Fibroblast of gingiva (primary cell): ENCODE measurements at places on chromosomes 5 and 9.

- DNase-seq = no peak
Observed at GRCh38 chr5:88539693-88540365, 271.2 kb upstream of the TMEM161B start.

DNA sequence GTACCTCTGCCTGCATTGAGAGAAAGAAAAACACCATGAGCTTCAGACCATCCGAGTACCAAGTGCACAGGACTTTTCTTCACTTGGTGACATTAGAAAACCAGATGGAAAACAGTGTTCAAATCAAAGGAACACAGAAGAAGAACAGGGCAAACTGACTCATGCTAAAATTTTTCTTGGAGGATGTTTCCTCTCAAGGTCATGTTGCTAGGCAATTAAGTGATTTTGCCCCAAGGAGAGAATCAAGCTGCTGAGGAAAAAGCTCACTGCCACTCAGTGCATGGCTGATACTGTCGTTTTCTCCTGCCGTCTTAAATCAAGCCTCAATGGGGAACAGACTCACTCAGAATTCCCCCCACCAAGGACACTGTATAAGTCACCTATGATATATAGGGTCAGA lies 57.9 kb upstream of the SIMC1 start:
- DNase-seq = peak; percentile 63

DNA sequence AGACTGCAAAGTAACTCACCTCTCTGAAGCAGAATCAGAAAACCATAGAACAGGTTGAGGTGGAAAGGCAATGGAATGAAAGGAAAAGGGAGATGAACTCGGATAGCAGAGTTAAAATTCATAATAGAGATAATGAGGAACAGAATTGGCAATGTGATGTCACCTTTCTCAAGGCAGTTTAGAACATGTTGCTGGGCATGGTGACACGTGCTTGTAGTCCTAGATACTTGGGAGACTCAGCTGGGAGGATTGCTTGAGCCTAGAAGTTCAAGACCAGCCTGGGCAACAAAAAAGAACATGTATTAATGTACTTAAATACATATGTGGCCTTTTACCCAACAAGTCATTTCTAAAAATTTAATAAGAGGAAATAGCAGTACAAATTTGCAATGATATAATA lies 81.6 kb upstream of the MIER3 start:
- DNase-seq = no peak

- DNase-seq = no peak
Observed at GRCh38 chr5:50967009-50967562, 300.6 kb downstream of the PARP8 start.

- no peak for DNase-seq
Observed at GRCh38 chr5:91472631-91473030, 89.5 kb upstream of the ARRDC3 start.
